ENCODE measurements at places on chromosomes 1 and 21.
A peak's percentile ranks its signal among the peaks of the same experiment; 100 is the strongest.

DNA sequence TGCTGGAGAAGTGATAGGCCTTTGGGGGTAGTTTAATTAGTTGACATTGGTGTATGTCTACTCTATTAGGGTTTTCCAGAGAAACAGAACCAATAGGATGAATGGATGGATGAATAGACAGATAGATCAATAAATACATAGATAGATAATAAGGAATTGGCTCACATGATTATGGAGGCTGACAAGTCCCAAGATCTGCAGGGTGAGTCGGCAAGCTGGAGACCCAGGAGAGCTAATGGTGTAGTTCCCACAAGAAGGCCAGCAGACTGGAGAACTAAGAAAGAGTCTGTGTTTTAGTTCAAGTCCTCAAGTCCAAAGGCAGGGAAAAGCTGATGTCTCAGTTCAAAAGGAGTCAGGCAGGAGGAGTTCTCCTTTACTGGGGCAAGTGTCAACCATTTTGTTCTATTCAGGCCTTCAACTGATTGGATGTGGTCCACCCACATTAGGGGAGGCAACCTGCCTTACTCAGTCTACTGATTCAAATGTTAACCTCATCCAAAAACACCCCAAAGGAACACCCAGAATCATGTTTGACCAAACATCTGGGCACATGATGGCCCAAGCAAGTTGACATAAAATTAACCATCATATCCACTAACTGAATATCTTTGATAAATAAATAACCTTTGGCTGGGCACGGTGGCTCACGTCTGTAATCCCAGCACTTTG, 4.5 kb upstream of the SDE2 start:
- DNase-seq, result no peak

DNA sequence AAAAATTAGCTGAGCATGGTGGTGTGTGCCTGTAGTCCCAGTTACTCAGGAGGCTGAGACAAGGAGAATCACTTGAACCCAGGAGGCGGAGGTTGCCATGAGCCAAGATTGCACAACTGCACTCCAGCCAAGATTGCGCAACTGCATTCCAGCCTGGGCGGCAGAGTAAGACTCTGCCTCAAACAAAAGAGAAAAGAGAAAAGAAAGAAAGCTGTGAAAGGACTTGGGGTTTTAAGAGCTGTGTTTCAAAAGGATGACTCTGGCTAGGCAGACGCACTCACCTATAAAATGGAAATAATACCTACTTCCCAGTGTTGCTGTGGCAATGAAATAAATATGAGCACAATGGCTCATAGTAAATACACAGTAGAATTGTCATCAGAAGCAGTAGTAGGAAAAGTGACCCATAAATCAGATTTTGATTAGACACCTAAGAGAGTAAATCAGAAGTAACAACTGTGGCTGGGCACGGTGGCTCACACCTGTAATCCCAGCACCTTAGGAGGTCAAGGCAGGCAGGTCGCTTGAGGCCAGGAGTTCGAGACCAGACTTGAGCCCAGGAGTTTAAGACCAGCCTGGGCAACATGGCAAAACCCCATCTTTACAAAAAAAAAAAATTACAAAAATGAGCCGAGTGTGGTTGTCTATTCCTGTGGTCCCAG, 45.9 kb upstream of the PUM1 start:
- DNase-seq, result no peak

DNA sequence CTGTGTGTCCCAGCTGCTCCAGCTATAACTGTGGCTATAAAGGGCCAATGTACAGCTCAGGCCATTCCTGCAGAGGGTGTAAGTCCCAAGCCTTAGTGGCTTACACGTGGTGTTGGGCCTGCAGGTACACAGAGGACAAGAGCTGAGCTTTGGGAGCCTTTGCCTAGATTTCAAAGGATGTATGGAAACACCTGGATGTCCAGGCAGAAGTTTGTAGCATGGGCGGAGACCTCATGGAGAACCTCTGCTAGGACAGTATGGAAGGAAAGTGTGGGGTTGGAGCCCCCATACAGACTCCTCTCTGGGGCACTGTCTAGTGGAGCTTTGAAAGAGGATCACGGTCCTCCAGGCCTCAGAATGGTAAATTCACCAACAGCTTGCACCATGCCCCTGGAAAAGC, 113.9 kb downstream of the RGS21 start:
- no peak for DNase-seq

DNA sequence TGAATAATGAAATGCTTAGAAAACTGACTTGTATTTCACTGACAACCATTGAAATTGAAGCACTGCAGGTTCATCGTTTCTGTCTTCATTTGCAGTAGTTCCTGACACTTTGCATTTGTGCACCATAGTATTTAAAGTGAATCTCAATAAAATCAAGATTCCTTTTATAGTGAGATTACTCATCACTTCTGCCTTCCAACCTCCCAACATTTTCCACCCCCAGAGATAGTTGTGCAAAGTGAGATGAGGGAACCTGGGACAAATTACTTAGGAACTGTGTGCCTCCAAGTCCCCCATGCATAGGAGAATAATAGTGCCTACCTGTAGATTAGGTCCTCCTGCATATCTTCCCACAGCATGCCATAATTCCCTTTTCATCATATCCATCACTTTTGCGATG, 114.9 kb upstream of the DPT start:
- DNase-seq, result no peak

GRCh38 chr1:94542088-94542870, 720 bp upstream of the F3 start:
- no peak for DNase-seq

DNA sequence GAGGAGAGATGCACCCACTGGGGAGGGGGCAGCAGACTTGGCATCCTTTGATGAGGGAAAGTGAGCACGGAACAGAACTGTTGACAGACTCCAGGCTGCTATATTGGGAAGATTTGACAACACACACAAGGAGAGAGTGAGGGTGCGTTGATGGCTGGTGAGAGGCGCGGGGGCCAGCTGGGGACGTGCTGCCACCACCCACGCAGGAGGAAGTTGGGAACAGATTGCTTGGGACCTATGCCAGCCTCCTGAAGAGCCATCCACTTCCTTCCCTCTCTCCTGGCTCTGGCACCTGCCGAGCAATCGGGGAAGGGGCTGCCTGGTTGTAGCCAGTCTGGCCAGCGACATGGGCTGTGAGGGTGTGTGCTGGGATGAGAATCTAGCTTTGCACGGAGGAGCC, 223.7 kb upstream of the CSF3R start:
- DNase-seq, result no peak

GRCh38 chr21:38170283-38170682, 86.5 kb upstream of the KCNJ15 start:
- no peak for DNase-seq

- no peak for DNase-seq
These were observed 590.3 kb downstream of the AJAP1 start for GRCh38 chr1:5244631-5245285.

- no peak for DNase-seq
These were observed 60.7 kb downstream of the MORN1 start for GRCh38 chr1:2330519-2331199.

- no peak for DNase-seq
These were observed 173.6 kb downstream of the PRDM16 start for GRCh38 chr1:3242408-3243260.

DNA sequence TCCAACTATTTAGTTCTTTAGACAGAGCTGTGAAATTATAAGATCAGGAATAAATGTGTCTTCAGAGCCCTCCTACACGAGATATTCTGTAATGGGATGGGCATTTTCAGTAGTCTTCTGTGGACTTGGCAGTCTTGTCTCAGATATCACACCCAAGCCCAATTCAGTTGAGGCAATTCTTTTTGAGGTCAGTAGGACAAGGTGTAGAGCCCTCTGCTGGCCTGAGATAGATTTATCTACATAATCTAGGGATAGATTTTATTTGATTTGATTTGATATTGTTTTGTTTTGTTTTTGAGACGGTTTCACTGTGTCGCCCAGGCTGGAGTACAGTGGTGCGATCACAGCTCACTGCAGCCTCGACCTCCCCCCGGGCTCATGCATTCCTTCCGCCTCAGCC, 77.5 kb downstream of the FMN2 start:
- no peak for DNase-seq

DNA sequence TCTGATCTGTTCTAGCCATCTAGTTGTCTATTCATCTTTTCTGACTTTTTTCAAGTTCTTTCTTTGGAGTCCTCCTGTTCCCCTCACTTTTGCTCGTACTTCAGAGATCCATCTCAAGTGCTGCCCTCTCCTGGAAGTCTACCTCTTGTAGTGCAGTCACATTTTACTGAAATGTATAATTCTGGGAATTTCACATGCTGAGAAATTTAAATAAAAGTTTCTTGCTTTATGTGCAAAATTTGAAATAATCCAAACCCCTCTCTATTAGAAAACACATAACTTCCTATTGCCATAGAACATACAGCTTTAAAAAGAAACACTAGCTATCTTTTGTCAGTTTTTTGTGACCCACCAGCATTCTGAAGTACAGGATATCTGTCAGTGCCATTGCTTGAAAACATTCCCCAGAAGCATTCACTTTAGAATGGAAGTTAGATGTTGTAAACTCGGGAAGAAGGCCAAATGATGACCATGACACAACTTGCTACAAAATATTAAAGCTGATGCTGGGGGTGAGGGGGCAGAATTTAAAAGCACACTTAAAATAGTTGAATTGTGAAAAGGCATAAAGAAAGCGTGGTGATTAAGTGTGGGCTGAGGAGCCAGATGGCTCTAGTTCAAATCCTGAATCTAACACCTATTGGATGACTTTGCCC, 22.0 kb downstream of the RLF start:
- DNase-seq, result no peak

DNA sequence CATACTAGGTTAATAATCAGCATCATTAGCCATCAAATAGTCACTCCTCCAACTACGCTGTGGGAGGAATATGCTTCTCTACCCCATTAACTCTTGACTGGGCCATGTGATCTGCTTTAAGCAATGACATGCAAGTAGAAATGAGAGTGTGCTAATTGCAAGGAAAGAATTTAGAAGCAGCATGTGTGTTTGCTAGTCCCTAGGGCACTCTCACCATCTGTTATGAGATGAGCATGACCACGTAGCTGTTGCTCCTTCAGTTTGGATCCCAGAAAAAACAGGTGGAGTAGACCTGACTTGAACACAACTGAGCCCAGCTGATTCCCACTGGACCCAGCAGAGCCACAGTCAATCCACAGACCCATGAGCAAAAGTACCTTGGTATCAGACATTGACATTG, 19.7 kb upstream of the RGS7 start:
- no peak for DNase-seq

GRCh38 chr1:6586404-6586816, 6.6 kb downstream of the ZBTB48 start:
- no peak for DNase-seq

DNA sequence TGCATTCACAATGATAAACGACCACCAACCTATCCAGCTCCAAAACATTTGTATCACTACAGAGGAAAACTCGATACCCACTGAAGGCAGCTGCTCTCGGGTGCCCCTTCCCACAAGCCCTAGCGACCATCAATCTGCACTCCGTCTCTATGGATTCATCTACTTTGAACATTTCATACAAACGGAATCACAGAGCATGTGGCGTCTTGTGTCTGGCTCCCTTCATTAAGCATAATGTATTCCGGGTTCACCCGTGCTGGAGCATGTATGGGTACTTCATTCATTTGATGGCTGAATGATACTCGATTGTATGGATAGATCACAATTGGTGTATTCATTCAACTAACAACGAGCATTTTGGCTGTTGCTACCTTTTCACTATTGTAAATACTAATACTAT, 340.2 kb downstream of the SMYD3 start:
- no peak for DNase-seq

DNA sequence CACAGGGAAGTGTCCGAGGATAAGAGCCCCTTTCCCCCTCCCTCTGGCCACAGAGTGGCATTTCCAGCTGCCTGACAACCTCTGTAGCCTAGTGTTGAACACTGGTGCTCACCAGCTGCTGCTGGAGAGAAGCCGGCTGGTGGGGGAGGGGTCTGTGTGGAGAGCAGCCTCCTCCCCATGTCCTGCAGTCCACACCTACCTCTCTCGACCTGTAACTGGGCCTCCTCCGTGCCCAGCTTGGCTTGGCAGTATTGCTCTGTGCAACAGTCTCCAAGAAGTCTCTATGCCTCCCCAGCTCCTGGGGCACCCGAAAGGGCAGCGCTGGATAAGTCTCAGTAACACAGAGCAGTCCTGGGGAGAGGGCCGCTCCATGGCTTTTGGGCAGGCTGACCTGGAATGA, 17.0 kb downstream of the PAPPA2 start:
- no peak for DNase-seq

- DNase-seq, result peak; percentile 41
These were observed 30.3 kb downstream of the PTPRC start for GRCh38 chr1:198669023-198669698.

DNA sequence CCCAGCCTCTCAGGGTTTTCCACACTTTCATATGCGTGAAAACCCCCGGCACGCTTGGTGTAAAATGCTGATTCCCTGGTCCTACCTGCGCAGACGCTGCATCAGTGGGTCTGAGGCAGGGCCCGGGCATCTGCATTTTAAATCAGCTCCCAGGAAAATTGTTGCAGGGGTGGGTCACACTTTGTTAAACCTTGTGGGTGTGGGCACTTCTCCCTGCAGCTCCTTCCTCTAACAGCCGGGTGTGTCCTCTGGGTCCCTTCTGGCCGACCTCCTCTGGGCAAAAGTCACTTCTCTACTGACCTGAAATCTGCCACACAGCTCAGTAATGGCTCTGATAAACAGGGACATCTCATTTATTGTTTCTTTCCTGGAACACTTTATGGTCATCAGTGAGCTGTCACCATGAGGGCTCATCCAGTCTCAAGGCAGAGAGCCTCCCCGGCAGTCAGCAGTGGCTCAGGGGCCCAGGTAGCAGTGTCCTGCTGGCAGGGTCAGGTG, 52.8 kb upstream of the TMPRSS2 start:
- no peak for DNase-seq

DNA sequence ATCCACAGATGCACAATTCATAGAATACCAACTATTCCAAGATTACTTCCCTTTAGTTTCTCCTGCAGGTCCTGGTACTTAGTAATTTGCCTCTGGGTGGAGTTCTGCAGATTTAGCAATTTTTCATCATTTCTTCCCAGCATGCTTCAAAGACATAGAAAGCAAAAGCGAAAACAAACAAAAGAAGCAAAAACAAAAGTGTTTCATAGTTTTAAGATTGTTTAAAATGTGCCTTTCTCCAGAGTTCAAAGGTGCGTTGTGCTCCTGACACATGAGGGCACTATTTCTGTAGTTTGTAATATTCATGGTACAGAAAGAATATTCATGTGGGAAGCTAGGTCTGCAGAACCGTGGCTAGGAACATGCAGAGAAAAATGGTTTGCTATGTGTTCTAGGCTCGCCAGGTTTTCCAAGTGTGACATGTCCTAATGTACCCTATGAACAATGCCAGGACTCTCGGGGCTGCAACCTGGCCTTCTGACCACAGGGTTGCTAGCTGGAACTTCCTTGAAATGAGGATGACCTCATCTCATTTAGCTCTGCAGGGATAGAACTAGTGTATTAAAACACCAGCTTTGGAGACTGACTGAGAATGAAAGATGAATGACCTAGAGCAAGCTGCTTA, 30.0 kb upstream of the RCSD1 start:
- DNase-seq, result peak; percentile 30

- no peak for DNase-seq
These were observed 2029.3 kb downstream of the MRPL39 start for GRCh38 chr21:23578027-23578426.
